ENCODE measurements at places on chromosomes 6 and 20. TPM values are rescaled to one million over a fixed set of nuclear protein-coding genes. Genes with fewer than 3 reads are reported as not detected.

Gene GMPR
- total RNA-seq: 1.1 TPM

Gene SLC2A10
- not detected for total RNA-seq

Gene TGM2
- total RNA-seq: 0.11 TPM

Gene ECT2L
- total RNA-seq: not detected

Gene FAM217A
- not detected for total RNA-seq

Gene RPN2
- total RNA-seq: 241 TPM

Gene PLAGL1
- 4.1 TPM for total RNA-seq

Gene CFAP206
- 0.07 TPM for total RNA-seq

Gene OOEP
- total RNA-seq: 0.84 TPM

Gene LRRN4
- total RNA-seq: not detected

Gene PPT2
- 9.0 TPM for total RNA-seq

Gene KIF13A
- total RNA-seq: not detected

Measured in T-helper 2 cell treated with Interferon-gamma antibody and Interleukin-4, amounts not matched to agents 100 ng/mL and 5 ng/mL, for 36 hours (primary cell).